ENCODE measurements at places on chromosomes 6 and 20.

GRCh38 chr6:108556866-108557493, 3.7 kb upstream of the FOXO3 start:
- peak; percentile 84 for DNase-seq

DNA sequence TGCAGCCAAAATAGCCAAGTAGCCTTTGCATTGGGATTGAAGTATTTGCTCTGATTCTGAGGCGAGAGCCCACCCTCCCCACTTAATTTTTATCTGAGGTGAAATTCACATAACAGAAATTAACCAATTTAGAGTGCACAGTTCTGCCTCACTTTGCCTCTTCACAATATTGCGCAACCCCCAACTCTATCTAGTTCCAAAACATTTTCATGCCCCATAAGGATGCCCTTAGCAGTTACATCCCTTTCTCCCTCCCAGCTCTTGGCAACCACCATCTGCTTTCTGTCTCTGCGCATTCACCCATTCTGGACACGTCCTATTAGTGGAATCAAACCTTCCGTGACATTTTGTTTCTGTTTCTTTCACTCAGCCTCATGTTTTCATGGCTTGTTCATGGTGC, 9.0 kb downstream of the MAS1L start:
- DNase-seq: no peak

- DNase-seq: peak; percentile 2
These were observed 140.3 kb upstream of the RUNX2 start for GRCh38 chr6:45187836-45188235.

DNA sequence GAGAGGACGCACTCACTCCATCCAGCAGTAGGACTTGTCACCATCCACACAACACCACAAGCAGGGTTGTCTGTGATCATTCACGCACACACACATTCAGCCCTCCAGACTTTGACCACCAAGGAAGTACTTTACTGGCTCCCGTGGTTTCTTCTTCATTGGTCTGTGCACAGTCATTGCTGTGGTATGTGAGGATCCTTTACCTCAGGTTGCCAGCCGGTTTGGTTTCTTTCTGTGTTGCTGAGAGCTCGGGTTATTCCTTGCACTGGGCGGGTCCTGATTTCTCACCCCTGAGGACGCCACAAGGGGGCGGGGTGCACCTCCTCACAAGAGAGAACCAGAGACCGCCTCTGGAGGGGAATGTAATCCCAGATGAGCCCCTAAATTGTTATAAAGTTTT, 11.2 kb downstream of the SLC35A1 start:
- DNase-seq: no peak

DNA sequence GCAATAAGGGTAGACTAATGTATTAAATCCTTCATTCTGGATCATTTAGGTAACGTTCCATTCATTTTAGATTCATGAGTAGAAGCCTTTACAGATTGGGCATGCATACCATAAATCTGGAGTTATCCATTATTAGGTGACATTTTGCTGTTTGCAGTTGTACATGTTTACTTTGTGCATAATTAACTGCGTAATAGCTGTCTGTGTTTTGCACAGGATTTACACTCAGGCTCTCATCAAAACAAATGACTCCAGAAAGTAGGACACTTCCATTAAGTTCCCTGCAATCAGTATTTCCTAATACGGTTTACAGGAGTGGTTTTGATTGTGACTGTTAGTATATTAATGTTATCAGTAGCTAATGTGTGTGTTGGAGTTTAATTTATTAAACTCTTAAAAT, 997.4 kb downstream of the HACE1 start:
- no peak for DNase-seq

GRCh38 chr6:37456816-37457560, 24.0 kb downstream of the CMTR1 start:
- DNase-seq: peak; percentile 23

- DNase-seq: no peak
These were observed 40.2 kb upstream of the ZNFX1 start for GRCh38 chr20:49318091-49318429.

GRCh38 chr6:52152711-52153160, 33.4 kb upstream of the IL17A start:
- DNase-seq: no peak

DNA sequence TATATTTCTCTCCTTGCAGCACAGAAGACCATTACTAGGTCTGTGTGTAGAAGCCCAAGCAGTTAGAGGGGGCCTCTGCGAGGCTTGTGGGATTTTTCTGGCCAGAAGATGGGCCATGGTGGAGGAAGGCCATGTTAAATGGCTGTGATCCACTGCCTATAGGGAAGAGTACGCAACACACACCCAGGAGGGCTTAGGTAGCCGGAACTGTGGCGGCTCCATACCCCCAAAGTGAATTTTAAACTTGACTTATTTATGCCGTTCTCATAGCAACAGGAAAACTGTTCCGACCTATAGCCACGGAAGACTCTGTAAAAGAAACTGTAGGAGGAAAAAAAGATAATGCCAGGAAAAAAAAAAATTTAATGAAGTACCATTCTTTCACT, 69.5 kb downstream of the SLX4IP start:
- no peak for DNase-seq

GRCh38 chr20:32743237-32744112, at the start of gene COMMD7:
Gene COMMD7 (minus strand): TSS chr20:32743467. CDS start chr20:32743391, 76 bp downstream.
- DNase-seq: no peak

DNA sequence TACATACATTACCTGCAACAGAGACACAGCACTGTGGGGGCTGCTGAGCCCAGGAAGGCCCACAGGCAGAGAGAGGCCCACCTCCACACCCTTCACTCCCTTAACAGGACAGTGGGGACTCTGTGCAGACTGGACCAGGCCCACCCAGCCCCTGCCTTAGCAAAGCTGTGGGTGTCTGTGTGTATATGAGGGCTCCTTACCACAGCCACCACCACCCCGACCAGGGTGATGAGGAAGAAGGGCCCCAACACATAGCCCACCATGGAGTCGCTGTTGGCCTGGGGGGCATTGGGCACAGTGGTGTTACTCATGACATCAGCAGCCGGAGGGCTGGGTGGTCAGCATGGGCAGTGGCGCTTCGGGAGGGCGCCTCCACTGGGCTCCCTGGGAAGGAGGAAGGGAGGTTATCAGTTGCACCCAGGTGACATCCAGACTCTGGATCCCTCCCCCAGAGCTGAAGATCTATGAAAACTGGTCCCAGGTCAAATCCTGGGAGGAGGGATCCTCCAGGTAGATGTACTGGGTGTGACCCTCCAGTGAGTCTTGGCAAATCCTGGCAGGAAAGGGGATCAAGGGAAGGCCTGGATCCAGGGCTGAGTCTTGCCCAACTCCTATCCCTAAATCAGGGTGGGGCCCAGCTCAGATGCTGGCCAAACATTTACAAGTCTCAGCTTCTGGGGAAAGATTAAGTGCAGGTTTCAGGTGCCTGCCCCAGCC, 1.2 kb downstream of the SMIM29 start:
- no peak for DNase-seq

DNA sequence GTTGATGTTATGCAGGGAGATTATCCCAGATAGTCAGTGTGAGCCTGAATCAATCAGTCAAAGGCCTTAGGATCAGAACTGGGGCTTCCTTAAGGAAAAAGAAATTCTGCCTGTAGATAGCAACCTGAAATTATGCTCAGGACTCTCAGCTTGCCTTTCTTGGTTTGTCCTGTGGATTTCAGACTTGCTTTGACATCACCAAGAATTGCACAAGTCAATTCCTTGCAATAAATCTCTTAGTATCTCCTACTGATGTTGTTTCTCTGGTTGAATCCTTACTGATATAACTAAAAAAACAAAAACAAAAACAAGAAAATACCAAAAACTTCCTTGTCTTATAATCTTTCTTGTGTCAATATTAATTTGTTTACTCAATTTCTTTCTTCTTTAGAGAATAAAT, 258.9 kb upstream of the TCF21 start:
- no peak for DNase-seq

GRCh38 chr6:29667158-29667557, 10.3 kb downstream of the MOG start:
- DNase-seq: no peak

- no peak for DNase-seq
These were observed 180.4 kb downstream of the ZNF217 start for GRCh38 chr20:53413186-53413631.

DNA sequence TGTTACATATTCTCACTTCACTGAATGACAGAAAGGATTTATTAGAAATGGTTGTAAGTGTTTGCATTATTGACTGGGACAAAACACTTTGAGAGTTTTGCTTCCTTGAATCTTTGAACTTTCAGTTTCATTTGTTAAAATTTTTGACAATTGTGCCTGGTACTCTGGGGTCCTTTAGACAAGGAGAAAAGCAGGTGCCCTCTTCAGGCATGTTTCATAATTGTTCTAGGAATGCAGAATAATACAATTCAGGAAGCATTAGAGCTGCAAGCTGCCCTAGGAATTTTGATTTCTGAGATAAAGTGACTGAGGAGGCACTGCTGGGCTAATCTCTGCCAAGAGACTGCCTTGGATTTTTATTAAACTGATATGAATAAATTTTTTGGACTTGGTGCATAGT, 49.7 kb downstream of the TOP1 start:
- no peak for DNase-seq

DNA sequence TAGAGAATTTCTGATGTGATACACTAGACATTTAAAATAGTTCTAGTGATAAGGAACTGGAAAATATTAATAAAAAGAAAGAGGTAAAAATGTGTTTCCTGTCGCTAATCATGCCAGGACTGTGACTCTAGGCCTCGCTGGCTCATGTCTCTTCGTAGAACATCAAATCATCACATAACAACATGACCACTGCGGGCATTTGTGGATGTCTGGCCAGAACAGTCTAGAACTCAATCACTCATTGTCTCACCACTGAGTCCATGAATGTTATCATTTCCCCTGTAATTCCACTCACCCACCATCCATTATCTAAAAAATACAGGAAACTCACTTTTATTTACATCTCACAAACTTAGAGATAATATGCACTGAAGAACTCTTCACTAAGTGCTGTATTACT, 3.4 kb downstream of the HMGN3 start:
- no peak for DNase-seq

GRCh38 chr6:29553268-29554057, 6.1 kb downstream of the UBD start:
- no peak for DNase-seq

- no peak for DNase-seq
These were observed 48.1 kb upstream of the SLC17A4 start for GRCh38 chr6:25706314-25707014.

- no peak for DNase-seq
These were observed 11.5 kb upstream of the MUC22 start for GRCh38 chr6:30998785-30999184.

DNA sequence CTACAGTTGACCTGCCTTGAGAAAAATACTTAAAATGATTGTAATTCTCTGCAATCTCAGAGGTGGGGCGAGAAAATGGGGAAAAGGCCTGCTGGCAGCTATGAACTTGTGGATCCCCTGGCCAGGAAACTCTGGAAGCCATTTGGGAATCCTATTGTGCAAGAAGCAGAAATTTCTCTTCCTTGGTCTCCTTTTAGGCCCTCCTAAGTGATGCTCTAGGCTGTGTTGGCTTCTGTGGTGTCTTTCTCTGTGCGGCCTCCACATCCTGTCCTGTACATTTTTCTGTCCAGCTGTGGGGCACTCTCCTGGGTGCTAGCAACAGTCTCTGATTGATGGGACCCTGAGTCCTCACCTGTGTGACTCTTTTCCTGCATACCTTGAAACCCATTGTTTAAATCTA, 290.9 kb downstream of the FARS2 start:
- no peak for DNase-seq

GRCh38 chr6:34489207-34489805, 23.4 kb downstream of the PACSIN1 start:
- DNase-seq: no peak

DNA sequence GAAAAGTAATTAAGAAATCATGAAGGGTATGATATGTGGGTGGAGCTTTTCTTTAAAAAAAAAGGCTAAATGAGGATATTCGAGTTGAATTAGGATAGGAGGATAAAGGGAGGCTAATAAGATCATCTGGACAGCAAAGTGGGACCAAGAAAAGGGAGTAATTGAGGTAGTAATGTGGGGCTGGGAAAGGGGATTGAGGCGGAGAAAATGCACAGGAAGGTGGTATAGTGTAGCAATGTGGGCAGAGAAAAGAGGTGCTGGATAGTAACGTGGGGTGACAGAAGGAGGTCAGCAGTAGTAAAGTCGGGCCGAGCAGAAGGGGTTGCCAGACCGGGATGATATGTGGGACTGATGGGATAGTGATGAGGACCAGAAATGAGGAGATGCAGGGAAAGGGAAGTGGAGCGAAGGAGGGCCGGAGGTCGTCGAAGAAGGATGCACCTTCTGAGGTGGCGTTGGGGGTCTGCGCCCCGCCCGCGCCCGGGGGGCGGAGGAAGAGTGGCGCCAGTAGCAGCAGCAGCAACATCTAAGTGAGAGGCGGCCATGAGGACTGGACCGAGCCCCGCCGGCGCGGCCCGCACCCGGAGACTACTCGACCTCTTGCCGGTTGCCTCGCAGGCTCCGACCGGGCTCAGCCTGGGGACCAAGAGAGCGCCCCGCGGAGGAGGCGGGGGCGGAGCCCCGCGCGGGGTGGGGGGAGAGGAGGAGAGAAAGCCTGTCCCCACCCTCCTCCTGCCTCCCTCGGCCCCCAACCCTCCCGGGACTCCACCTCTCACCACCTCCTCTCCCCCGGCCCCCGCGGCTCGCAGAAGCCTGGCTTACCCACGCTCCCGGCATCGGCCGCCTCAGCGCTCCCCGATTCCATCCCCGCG, 887 bp downstream of the GABBR1 start:
- no peak for DNase-seq

DNA sequence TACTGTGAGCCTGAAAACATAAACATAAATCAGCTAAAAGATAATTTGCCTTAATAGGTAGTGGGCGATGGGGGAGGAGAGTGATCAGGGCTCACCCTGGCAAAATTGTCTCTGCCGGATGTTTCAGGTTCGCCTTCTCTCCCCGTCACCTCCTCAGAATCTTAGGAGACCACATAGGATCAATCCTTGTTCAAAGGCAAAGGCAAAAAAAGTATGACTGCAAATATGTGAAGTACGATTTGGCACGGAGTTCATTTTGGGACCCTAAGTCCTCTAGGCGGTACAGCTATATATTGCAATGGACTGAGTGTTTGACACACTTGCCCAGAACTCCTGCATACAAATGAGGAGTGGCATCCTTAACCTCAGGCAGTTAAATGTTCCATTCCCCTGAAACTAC, 649.2 kb upstream of the FLRT3 start:
- DNase-seq: no peak

GRCh38 chr6:84340422-84340821, 113.0 kb upstream of the CEP162 start:
- no peak for DNase-seq

- no peak for DNase-seq
These were observed 130.5 kb downstream of the TTLL2 start for GRCh38 chr6:167455371-167455770.

DNA sequence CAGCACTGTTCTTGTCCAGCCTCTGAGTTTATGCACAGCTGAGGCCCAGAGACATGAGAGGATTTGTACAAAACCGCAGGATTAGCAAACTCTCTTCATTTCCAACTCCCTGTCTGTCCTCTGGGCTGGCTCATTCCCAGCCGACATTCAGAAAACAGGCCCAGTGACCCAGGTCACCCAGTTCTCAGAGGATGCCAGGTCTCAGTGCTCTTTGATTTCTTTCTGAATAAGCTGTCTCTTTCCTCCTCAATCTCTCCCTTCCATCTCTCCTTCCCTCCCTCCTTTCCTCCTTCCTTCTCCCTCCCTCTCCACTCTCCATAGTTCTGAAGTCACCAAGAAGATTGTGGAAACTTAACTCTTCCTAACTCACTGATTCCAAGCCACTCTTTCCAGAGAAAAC, 372.7 kb upstream of the SULF2 start:
- no peak for DNase-seq

- no peak for DNase-seq
These were observed 33.3 kb downstream of the PDRG1 start for GRCh38 chr20:31918466-31919105.

All from AG04450 (cell line).